Kidney (tissue), 22 donors: ENCODE measurements at places on chromosomes 3 and 15. TPM values are rescaled to one million over a fixed set of nuclear protein-coding genes. Genes with fewer than 3 reads are reported as not detected.

Gene EPHB1
- 0.39 TPM for polyA plus RNA-seq

Gene WDR72
- polyA plus RNA-seq = 60.0 TPM

Gene OIP5
- polyA plus RNA-seq = not detected

Gene CHSY1
- 7.2 TPM for polyA plus RNA-seq

Gene ADGRG7
- not detected for polyA plus RNA-seq
